SK-N-SH treated with all-trans-retinoic acid at 6 μM for 48 hours (cell line): ENCODE measurements at places on chromosomes 12 and 14.

DNA sequence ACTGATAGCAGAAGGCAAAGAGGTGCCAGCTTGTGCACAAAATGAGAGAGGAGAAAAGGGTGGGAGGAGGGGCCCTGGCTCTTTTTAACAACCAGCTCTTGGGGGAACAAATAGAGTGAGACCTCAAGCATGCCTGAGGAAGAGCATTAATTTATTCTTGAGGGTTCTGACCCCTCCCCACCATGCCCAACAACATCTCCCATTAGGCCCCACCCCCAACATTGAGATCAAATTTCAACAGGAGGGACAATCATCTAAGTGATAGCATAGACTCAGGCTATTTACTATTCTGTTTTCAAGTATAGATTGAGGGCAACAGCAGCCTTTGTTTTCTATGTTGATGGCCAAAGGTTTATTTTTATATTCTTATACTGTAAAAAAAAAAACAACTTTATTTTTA is 59.7 kb downstream of the FUT8 start:
- ATAC-seq = no peak

DNA sequence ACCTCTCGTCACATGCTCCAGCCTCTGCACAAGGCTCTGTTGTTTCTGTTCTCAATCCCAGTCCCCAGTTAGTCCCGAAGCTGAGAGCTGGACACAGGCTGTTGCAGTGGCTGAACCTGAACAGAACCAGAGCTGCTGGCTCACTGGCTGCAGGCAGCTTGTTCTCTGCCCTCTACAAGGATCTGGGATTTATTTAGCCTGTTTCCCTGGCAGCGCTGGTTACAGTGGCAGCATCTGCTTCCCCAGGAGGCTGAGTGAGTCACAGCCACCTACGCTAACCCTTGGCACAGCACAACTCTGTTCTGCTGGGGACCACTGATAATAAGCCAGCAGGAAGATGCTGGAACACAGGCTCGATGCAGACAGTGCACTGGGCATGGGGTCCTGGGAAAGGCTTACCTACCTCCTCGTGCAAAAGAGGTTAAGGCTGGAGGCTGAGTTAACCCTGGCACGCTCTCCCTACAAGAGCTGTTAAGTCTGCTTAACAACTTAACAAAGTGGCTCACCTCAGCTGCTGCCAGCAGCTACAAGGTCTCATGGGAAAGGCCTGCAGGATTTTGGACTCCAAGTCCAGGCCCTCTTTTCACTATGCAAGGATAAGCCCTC is 299.6 kb downstream of the PCNX1 start:
- peak; percentile 94 for ATAC-seq

GRCh38 chr14:24079491-24080141 is 8.3 kb downstream of the CPNE6 start:
- ATAC-seq = no peak; the same call in 2 of the 3 replicates

- ATAC-seq = no peak
Measured at GRCh38 chr12:1502379-1502720, 92.0 kb downstream of the FBXL14 start.

GRCh38 chr14:54147282-54147681 is 190.7 kb upstream of the BMP4 start:
- ATAC-seq = no peak

DNA sequence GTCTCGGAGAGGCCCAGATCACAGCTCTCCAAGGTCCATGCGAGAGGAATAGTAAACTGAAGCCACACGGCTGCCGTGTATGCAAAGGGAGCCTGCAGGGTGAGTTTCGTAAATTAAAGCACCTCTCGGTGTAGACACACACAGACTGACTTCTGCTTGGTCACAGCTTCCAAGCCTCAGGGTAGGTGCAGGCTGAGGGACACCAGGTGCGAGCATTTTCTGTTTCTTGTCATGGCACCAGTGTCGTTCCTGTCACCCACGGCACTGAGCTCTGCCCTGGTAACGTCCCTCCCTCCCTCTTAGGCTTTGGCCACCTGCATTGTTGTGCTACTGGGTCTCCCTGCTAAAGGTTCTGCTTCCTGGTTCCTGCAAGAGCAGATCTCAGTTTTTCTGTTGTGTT is 76.2 kb upstream of the DYNC1H1 start:
- ATAC-seq = no peak

DNA sequence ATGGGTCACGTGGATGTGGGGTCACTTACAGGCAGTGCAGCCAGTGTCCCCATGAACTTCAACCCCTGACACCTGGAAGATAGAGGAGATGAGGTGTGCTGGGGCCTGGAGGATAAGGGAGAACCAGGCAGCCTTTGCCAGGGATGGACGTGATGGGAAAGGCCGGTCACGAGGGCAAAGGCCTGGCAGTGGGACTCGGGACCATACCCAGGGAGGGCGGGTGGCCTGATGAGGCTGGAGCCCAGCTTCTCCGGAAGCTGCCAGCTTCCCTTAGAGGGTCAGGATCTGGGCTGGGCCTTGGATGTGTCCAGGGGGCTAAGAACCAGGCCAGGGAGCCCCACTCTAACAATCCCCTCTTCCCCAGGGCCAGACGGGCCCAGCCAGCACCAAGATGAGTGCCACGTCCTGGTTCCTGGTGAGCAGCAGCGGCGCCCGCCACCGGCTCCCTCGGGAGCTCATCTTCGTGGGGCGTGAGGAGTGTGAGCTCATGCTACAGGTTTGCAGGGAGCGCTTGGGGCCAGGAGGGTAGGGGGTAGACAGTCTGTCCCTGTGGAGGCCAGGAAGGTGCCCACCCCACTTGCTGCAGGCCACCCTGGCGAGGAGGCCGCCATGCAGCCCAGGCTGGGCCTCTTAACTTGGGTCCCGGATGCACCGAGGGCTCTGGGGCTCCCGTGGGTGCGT is 3.1 kb downstream of the CEP170B start:
- ATAC-seq = no peak

DNA sequence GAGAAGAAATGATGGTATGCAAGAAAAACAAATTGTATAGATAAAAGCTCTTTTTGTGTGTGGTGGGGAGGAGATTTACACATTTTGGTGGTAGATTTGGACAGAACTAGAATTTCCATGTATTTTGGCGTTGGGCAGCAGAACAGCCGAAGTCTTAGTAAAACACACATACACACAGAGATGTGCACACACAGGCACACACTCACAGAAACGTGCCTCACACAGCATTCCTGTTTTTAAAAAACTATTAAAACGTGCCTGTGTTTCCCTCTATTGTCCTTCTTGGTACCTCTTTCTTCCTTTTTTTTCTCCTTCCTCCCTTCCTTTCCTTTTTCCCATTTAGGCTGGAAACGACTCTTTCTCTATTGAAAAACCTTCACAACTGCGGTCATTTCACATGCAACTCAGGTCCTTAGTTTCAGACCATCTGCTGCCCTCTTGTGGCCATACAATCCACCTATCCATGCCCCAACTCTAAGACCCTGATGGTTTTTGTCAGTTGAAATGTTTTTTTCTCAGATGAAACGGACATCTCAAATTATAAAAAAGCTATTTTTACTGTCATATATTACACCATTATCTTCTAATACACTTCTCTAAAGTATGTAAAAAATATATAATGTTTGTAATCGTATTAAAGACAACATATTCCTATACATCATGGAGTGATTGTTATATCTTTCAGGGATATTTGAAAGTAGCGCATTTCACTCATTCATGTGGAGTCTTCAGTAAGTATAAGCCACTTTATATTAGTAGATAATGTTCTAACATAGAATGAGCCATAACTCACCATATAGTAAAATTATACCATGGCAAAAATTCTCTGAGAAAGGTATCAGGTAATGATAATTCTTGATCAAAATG is 386.7 kb upstream of the NOVA1 start:
- peak; percentile 90 for ATAC-seq

GRCh38 chr12:116820064-116820656 is 61.1 kb downstream of the HRK start:
- no peak for ATAC-seq

DNA sequence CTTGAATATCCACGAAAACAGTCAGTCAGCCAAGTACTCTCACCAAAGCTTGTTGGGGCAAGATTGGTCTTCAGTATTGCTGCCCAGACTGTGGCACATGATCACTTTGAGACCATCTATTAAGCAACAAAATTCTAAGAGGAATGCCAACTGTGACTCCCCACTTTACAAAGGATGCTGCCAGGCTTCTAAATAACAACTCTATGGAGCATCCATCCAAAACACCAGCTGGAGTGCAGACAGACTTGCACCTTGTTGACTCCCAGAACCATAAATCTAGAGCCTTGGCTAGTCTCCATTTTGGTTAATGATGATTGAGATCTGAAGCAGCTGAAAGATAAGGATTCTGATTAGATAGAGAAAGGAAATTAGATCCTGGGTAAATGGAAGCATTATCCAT is 132.8 kb downstream of the DIO2 start:
- ATAC-seq = no peak

GRCh38 chr12:62898526-62898925 is 36.4 kb downstream of the PPM1H start:
- no peak; the same call in 2 of the 3 replicates for ATAC-seq

DNA sequence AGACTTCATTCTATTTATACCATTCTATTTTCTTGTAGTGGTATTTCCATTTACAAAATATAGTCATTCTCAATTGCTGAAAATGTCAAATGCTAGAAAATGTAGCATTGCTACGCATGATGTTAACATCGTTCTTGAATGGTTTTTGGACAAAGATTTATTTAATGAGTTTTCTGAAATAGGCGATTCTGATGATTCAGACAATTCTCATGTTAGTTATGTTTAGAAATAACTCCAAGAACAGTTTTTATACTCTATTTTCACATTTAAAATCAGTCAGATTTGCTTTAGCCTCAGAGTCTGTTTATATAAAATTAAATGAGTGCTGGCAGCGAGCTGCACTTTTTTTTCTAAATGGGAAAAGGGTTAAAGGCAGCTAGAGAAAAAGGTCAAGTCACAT is 414.8 kb upstream of the MGAT4C start:
- no peak for ATAC-seq

GRCh38 chr14:101961011-101961721 is 3.2 kb upstream of the DYNC1H1 start:
- peak; percentile 53 for ATAC-seq

DNA sequence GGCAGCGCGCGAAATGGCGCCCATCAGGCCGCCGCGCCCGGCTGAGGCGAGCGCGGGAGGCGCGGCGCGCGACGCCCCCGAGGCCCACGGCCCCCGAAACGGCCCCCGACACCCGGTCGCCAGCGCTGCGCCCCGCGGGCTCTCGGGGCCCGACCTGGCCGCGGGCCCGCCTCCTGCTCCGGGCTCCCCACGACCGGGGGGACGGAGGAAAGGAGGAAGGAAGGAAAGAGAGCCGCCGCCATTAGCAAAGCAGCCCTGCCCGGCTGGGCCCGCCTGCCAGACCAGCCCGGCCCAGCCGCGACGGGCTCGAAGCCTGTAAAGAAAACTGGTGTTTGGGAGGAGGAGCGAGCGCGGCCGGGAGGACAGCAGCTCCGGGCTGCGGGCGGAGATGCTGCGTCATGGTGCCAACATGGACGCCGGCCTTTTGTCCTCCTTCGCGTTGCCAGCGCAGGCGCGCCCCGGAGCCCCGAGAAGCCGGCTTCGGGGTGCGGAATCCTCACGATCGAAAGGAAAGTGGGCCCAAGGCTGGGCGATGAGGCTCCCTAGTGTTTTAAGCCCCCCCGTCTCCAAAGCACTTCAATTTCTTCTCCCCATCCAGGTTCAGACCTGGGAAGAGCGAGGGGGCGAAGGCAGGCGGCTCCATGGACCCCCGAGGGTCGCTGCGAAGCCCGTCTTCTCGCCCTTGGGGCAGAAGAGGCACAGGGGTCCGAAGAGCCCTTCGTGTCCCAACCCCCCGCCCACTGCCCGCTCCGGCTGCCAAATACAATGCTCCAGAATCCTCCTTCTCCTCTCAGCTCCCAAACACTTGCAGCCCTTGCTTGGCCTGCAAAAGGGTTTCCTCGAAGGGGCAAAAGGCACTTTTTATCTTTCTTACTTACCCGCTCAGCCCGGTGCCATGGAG is 2.9 kb upstream of the SETD1B start:
- ATAC-seq = no peak

DNA sequence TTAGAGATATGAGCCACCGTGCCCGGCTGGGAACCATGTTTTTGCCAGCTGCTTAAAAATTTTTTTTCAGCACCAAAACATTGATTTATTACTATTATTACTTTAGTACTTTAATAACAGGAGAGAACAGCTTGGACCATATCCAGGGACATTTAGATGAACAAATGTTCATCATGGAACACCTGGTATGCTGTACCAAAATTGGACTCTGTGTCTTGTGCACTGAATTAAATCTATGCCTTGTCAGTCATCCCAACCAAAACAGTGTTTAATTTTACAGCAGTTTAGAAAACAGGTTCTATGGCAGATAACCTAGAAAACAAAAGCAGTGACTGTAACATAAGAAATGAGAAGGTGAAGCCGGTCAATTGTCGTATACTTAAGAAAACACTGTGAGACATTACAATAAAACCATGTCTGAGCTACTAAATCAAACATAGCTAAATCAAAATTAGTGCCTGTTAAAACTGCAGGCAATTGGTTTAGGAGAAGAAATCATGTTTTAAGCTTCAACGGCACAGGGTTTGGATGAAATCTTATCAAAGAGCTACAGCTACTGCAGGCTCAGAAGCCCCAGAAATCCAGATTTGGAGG is 58.2 kb upstream of the PYGL start:
- no peak for ATAC-seq

DNA sequence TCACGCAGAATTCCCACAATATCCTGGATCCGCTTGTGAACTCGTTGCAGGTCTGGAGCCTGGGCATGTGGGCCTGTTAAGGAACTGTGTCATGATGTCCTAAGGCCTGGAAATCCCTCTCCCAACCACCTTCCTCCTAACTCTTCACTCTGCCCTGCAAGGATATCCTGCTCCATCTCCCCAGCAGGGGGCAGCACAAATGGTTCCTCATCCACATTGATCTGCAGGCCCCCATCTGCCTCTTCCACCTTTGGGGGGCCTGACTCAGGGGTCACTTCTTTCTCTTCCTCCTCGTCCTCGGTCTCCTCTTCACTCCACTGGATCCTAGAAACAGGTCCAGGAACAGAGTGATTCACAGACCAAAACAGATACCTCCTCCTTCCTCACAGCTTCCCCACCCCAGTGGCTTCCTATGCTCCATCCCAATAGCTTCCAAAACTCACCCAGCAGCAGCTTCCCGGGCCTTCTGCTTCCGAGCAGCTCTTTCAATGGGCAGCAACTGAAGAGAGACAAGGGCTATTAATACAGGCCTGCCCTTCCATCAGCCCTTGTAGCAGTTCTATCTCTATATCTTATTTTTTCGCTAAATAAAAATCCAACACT is 4.5 kb downstream of the NOP2 start:
- ATAC-seq = peak; percentile 50

- no peak for ATAC-seq
Measured at GRCh38 chr12:11716794-11717518, 67.5 kb downstream of the ETV6 start.

GRCh38 chr12:76264611-76265012 is 83.6 kb downstream of the BBS10 start:
- no peak for ATAC-seq

DNA sequence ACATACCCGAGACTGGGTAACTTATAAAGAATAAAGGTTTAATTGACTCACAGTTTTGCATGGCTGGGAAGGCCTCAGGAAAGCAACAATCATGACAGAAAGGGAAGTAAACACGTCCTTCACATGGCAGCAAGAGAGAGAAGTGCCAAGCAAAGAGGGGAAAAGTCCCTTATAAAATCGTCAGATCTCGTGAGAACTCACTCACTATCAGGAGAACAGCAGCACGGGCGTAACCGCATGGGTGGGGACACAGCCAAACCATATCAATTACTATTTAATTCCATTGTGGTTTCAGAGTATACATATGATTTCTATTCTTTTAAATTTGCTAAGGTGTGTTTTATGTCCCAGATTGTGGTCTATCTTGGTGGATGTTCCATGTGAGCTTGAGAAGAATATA is 117.9 kb downstream of the SCAF11 start:
- no peak for ATAC-seq
